Natural killer cell treated with Interleukin-12 subunit alpha and Interleukin-12 subunit beta and Interleukin-15 and Interleukin-18, amount 100 ng/mL, for 72 hours (primary cell): ENCODE measurements at places on chromosomes 7 and 10. TPM values are rescaled to one million over a fixed set of nuclear protein-coding genes. Genes with fewer than 3 reads are reported as not detected.

Gene CCL24
- total RNA-seq = 0.90 TPM

Gene GIMAP4
- 83.6 TPM for total RNA-seq

Gene TMEM176B
- 1.2 TPM for total RNA-seq

Gene AGBL3
- 2.8 TPM for total RNA-seq

DNA sequence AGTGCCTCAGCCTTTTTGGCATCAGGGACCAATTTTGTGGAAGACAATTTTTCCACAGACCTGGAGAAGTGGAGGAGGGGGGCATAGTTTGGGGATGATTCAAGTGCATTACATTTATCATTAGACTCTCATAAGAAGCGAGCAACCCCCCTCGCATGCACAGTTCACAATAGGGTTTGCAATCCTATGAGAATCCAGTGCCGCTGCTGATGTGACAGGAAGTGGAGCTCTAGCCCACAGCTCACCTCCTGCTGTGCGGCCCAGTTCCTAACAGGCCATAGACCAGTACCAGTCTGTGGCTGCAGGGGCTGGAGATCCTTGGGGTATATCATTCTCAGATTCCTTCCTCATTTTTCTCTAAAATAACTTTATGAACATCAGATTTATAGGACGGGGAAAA is 50.8 kb downstream of the ATAD1 start:
- DNase-seq = no peak

DNA sequence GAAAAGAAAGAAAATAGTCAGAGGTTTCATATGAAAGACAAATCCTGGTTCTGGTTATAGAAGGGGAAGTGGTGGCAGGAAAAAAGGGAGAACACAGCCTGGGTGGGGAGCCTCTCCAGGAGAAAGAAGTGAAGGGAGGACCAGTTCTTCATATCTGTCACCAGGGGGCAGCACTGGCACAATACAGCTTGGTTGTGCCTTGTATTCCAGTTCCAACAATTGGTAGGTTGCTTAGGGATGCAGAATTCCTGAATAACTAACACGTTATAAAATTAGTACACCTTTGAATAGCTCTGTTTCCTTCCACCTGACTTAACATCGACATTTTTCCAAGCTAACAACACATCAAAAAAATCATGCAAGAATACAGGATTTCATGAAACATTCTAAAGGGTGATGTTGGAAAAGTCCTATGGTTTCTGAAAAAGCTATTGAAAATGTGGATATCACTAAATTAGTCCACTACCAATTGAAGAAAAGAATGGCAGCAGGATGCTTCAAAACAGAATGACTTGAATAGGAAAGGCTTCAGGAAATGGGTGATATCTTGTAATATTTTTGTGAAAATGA is 52.9 kb downstream of the CYP26A1 start:
- no peak for DNase-seq

DNA sequence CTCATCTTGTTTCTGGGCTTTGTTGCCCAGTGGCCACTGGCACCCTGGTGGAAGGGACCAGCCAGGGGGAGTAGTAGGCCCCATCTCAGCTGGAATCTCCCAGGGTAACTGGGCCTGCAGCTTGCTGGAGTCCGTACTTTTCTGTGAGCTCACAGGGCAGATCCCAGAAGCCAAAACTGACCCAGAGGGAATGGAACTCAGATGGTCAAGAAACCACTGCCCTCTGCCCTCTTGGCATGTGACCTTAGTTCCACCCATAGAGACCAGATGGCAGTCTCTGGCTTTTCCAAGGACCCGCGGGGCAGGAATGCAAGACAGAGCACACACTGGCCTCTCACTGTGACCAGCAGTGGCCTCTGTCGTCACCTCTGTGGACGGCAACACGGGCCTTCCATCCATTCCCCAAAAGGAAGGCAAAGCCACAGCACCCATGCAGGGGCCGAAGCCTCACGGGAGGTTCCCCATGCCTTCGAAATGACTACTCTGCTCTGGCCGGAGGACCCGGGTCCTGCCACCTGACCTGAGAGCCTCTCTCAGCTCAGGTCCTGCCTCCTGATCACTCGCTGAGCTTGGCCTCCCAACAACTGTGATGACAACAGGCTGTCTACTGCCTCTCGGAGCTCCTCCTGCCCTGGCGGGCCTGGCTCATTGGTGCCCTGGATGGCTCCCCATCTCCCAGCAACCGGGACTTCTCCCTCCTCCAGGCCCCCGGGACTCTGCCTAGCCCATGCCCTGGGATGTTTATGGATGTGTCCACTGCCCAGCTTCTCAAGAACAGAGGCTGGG is 29.9 kb downstream of the MYL10 start:
- no peak for DNase-seq

DNA sequence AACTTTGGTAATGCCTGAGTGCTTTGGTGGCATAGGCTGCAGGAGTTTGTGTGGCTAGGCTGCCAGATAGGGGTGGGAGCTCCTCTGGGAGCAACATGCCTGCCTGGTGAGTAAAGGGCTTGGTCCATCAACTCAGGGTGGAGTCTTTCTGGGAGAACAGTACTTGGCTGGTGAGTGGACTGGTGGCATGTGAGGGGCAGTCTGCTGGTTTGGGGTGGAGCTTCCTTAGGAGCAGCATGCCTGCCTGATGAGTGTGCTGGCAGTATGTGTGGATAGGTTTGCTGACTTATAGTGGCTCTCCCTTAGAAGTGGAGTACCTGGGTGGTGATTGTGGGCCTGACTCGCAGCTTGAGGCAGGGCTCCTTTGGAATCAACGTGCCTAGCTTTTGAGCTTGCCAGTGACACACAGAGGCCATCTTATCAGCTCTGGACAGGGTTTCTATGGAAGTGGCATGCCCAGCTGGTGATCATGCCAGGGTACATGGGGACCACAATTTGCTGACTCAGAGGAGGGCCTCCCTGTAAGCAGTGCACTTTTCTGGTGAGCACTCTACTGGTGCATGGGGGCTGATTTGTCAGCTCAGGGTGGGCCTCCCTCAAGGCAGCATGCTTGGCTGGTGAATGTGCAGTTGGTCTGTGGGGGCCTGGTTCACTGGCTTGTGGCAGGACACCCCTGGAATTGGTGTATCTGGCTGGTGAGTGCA is 35.0 kb upstream of the SRI start:
- DNase-seq = no peak

DNA sequence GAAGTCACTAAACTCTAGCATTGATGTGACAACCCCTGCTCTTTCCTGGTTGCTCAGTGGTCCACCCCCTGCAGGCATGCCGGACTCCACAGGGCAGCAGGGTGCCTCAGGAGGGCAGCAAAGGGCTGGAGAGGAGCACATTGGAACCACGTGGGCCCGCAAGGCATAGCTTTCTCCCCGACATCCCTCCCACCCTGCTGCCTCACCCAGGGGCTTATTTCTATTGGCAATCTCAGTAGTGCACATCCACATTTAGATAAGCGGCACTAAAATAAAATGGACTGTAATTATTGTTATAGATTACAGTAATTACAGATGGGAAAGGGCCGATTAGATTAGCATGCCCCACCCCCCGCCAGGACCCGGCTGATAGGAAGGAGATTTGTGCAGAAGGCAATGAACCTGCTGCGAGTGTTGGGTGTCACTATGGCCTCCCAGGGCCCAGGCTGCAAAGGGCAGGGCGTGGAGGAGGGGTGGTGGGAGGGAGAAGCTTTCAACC is 580.1 kb downstream of the GRID1 start:
- DNase-seq = no peak

DNA sequence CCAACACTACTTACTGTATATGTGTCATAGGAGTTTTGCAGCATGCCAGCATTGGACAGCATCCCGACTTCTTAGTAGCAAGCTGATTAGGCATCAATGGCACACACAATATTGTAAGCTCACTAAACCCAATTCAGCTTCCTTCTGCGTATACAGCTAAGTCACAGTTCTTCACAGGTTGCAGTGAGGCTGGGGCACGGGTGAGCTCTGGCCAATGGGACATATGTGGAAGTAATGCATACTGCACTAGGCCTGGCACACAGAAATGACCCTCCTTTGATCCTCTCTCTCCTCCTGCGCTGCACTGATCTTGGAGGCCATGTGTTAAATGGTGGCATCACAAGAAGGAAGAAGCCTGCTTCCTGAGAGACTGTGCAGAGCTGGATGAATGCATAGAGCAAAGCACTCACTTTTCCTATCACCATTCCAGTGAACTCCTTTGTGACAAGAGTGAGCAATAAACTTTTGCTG is 11.9 kb downstream of the RAB11FIP2 start:
- DNase-seq = no peak

DNA sequence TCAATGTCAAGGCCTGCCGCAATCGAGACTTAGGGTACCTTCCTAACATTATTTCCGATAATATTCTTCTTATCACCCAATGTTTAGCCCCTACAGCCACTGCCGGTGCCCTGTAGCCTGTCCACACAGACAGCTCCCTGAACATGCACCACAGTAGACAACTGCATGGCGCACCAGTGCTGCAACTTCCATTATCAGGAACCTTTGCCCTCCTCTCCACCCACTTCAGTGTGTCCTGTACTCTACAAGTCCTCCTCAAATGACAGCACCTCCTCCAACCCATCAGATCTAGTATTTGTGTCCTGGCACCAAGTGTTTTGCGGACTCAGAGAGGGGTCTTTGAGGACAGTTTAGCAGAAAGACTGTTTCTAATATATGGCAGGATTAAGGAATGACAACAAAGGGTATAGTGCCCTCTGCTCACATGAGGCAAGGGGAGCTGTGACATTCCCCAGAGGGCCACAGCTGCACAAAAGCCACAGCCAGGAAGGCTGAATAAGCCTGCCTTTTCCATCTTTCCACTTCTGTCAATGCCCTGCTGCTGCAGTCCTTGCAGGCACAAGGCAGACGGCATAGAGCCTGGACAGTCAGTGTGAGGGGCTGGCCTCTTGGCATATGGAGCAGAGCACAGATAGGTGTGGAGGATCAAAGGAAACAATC is 335.4 kb downstream of the PARD3 start:
- DNase-seq = no peak

- DNase-seq = no peak
Measured at GRCh38 chr10:43091846-43092245, 15.0 kb downstream of the RET start.

DNA sequence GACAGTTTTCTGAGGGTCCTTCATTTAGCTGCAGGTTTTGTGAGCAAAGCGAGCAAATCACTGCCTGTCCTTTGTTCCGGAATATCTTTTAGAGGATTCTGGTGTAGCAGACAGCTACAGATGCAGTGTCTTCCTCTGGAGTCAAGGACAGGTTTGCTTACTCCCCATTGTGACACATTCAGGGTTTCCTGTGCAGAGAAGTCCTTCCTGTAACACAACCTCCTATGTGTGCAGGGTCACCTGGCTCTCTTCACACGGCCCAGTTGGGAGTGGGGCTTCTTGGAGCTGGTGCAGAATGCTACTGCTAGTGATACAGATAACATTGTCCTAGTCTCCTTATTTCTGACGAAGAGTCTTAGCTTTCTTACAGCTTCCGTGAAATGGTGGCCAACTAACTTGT is 47.9 kb downstream of the RBM33 start:
- DNase-seq = no peak

DNA sequence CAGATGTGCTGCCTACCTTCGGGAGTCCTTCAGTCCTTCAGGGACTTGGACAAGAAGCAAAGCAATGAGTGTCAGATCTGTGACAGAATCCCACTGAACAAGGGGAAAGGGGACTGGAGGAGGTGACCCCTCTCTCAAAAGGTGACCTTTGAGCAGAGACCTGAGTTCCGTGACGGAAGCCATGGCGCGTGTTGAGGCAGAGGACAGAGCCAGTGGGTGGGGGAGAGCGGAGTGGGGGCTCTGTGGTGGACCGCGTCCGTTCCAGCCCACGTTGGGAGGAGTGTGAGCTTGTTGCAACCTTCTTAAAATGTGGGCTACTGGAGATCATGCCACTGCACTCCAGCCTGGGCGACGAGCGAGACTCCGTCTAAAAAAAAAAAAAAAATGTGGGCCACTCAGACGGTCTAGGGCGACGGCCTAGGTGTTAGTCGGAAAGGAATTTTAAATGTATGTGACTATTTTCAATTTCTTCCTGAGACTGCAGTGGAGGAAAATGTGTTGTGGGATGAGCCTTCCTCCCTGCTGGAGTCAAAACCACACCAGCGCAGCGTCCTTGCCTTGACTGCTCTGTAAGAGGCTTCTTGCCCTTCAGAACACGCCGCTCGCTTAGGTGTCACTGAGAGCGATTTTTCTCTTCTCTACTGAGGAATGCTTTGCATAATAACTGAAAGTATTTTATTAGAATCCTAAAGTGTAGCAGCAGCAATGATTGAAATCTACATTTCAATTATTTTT is 272.7 kb downstream of the CELF2 start:
- no peak for DNase-seq

DNA sequence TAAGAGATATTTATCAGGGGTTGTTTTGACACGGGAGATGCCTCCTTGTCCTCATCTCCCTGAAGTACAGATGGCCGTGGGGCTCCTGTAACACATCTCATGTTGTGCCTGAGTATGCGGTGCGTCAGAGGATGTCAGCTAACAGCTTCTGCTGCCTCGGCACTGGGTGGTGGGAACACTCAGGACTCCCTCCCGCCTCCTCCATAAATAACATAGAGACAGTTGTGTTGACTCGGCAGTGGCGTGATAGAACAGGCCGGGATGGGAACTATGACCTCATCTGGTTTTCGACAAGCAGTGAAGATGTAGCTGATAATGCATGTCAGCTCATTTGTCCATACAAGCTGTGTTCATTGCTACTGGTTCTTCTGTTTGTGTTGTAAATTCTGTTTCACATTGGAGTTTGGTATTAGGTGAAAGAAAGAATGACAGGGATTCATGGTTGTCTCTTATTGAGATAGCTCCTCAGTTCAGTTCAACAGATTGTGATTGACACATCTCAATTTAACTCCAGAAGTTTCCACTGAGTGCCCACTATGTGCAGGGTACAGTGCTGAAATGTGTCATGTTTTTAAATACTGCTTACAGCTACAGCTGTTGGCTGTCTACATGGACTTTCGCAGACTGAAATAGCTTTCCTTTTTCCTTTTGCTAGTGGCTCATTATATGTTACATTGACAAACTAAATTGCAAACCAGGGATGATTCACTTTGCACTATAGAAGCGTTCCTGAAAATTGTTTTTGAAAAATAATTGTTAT is 87.4 kb downstream of the CHN2 start:
- DNase-seq = no peak
